ENCODE measurements at places on chromosomes 1 and 21. TPM values are rescaled to one million over a fixed set of nuclear protein-coding genes. Genes with fewer than 3 reads are reported as not detected.

Gene ESPN
- not detected for total RNA-seq

Gene CAMK1G
- 0.66 TPM for total RNA-seq

Gene FAM78B
- total RNA-seq = not detected

Gene CYYR1
- not detected for total RNA-seq

Data from placental pericyte (primary cell).